ENCODE measurements at places on chromosomes 7 and 10. TPM values are rescaled to one million over a fixed set of nuclear protein-coding genes. Genes with fewer than 3 reads are reported as not detected.

SLC13A1 gene
- total RNA-seq: not detected

MMP21 gene
- not detected for total RNA-seq

OR9A2 gene
- not detected for total RNA-seq

RUFY2 gene
- total RNA-seq: 29.3 TPM

All from stomach (tissue), 19 donors.